IMR-90 (cell line): ENCODE measurements at places on chromosomes 3 and 15.

- DNase-seq, result no peak
Observed at GRCh38 chr15:59797756-59798604, 108.9 kb upstream of the BNIP2 start.

GRCh38 chr3:123511726-123512125 lies 62.8 kb upstream of the ADCY5 start:
- DNase-seq, result no peak

- no peak for DNase-seq
Observed at GRCh38 chr3:75692061-75692460, 27.9 kb downstream of the FRG2C start.

- no peak for DNase-seq
Observed at GRCh38 chr3:12944413-12944812, 103.0 kb upstream of the RPL32 start.

DNA sequence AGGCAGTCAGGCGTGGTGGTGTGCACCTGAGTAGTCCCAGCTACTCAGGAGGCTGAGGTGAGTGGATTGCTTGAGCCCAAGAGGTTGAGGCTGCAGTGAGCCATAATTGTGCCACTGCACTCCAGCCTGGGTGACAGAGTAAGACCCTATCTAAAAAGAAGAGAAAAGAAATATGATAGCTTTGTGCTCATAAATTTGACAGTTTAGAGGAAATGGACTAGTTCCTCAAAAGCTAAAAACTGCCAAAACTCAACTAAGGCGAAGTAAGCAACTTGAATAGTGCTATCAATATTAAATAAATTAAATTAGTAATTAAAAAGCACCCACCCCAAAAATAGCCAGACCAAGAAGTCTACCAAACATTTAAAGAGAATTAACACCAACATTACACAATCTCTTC lies 24.5 kb upstream of the SLC15A2 start:
- no peak for DNase-seq

DNA sequence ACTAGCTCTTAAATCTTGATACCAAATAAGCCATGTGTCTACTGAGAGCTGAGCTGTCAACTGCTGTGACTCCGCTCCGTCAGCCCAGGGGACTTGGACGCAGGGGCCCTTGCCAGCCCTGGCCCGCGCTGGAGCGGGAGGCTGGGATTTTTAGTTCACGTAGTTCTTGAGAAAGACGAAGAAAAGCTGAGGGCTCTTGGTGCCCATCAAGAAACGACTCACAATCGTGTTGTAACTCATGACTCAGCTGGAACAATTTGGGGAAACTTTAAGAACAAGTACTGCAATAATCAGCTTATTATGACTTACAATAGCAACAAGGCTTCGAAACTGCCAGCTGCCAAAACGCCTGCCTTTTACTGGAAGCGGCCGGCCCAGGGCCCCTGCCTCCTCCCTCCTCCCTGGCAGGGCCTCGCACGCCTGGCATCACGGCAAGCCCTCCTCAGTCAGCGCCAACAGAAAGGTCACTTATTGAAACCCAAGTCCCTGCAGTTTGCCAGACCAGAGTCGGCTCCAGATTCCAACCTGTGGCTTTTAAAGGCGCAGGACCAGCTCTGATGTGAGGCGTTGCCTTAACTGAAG lies 60.3 kb downstream of the RGMA start:
- DNase-seq, result peak; percentile 91

- DNase-seq, result no peak
Observed at GRCh38 chr3:50539356-50540286, 27.9 kb downstream of the C3orf18 start.

GRCh38 chr3:6994081-6994668 lies 133.3 kb downstream of the GRM7 start:
- no peak for DNase-seq

- DNase-seq, result no peak
Observed at GRCh38 chr15:100570735-100571313, 31.2 kb downstream of the LINS1 start.

DNA sequence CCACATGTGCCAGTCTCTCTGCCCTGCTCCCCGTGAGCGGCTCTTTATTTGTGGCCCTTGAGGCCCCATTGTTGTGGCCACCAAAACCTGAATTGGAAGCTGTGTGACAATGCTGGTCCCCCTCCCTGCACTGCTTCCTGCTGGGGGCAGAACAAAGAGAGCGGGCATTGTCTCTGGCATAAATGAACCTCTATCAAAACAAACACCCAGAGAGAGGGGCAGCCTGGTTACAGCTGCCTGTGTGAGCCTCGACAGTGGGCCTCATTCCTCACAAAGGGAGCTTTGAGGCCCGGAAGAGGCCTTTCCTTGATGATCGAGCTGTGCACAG lies 152.9 kb downstream of the IGF1R start:
- DNase-seq, result no peak

- DNase-seq, result peak; percentile 37
Observed at GRCh38 chr3:70754314-70754713, 441.9 kb upstream of the MDFIC2 start.

GRCh38 chr15:42033214-42033873 lies 12.5 kb upstream of the PLA2G4E start:
- no peak for DNase-seq

GRCh38 chr15:35470441-35470840 lies 75.5 kb downstream of the DPH6 start:
- DNase-seq, result no peak

- peak; percentile 84 for DNase-seq
Observed at GRCh38 chr3:187807086-187807862, 62.0 kb upstream of the BCL6 start.

DNA sequence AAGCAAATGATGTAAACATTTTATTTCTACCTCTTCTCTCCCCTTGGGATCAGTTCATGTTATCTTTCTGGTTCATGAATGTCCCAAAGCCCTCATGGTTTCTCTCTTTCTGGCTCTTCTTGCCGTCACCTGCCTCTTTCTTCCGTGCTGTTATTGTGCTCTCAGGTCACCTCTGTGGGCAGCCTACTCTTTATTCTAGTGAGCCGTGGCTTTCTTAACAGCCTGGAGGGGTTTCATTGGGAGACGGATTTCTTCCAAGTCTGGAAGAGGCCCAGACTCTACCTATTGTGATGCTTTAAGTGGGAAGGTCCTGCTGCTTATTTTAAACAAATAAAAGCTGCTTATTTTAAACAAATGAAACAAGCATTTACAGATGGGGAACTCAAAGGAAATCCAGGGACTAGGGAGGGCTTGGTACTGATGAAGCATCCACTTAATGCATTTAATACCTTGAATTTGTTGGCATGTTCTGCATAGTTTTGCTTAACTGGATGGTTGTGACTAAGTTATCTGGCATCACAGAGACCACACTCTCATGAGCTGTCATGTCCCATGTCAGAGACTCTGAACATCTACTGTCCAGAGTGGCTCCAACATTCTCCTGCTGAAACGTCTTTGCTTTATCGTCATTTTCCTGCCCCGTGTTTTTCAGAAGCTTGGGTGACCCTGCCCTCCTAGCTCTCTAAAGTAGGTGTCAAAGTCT lies 443.3 kb downstream of the GABRG3 start:
- DNase-seq, result no peak

DNA sequence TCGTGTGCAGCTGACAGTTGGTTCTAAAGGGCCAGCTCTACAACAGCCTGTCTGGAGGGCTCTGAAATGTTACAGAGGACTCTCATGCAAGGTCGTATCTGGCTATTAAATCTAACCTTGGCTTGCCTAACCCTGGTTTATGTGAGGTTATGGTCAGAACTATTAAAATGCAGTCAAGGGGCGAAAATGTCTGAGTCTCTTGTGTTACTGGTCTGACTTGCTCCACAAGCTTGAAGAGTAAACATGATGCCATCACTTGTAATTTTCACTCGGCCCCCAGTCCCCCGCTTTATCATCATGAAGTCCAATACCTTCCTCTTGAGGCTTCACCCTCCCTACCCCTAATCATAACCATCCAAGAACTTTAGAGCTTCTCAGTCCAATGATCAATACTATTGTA lies 9.4 kb downstream of the ENTPD3 start:
- no peak for DNase-seq

GRCh38 chr3:25610779-25611178 lies 53.9 kb downstream of the TOP2B start:
- DNase-seq, result no peak

DNA sequence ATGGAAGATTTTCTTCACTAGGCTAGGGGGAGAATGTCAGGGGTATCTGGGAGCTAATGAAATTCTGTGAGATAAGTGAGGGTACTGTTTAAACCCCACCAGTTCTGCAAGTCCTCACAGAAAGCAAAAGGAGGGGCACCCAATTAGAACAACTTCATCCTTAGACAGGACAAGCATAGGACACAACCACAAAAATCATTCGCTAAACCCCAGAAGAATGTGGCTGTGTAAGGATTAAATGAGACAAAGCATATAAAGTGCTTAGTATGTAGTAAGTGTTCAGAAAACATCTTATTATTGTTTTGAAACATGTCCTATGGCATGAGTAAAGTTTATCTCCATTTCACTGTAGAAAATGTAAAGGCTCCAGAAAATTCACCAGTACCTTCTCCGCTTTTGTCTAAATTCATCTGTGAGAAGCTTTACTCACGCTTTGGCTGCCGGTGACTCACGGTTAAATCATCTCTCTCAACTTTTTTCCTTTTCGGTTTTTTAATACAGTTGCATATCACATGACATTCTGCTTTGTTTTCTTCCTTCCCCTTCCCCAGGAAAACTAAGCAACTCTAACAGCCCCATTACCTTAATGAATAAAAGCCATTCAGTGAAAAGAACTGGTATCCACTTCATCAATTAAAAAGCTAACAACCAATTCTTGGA lies 1.7 kb downstream of the CLRN1 start:
- peak; percentile 69 for DNase-seq

DNA sequence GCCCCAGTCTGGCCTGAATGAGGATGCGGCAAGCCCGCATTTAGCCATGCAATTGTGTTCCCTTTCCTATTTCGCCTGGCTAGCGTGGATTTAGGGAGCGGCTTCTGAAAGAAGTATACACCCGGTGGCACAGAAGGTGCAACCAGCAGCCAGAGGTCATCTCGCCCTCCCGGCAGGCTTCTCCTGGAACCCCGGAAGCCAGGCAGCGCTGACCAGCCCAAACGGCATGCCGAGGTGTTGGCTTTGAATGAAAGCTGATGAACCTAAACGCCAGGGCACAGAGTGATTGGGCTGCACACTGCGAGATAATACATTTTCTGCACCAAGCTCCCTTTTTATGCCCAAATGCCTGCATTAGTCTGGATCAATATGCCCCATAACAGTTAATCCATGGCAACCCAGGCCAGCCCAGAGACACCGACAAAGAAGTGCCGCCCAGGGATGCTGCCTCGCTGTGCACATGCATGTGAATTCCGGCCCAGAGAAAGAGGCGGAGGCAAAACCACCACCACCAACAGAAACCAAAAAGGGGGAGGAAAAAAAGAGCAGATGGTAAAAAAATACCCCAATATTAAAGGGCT lies 1.4 kb downstream of the SRGAP3 start:
- DNase-seq, result no peak

DNA sequence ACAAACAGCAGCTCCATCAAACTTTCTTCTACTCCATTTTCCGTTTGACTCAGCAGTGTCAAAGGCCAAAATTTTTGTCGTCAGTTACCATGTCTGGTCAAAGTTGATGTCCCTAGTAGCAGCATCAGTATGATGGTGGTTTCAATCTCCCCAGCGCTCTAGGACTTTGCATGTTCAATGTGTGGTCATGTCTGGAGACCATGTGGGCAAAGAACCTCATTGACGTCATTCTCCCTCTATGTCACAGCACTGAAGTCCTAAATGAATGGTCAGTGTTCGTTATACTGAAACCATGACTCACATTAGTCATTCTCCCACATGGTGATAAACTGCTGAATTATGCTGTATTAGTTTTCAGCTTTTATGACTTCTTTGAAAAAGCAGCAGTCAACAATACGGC lies 23.2 kb downstream of the SHC4 start:
- peak; percentile 100 for DNase-seq

DNA sequence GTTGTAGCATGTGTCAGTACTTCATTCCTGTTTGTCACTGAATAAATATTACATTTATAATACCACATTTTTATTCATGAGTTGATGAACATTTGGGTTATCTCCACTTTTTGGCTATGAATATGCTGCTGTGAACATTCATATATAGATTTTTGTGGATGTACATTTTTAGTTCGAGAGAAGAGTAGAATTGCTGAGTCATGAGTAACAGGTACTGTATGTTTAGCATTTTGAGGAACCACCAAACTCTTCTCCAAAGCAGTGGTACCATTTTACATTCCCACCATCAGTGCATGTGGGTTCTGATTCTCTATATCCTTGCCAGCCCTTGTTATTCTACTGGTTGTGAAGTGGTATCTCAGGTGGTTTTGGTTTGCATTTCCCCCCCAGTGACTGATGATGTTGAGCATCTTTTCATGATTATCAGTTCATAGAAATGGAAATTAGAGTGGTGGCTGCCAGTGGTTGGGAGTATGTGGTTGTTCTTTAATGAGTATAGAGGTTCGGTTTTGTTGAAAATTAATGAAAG lies 59.6 kb downstream of the CCDC66 start:
- no peak for DNase-seq

DNA sequence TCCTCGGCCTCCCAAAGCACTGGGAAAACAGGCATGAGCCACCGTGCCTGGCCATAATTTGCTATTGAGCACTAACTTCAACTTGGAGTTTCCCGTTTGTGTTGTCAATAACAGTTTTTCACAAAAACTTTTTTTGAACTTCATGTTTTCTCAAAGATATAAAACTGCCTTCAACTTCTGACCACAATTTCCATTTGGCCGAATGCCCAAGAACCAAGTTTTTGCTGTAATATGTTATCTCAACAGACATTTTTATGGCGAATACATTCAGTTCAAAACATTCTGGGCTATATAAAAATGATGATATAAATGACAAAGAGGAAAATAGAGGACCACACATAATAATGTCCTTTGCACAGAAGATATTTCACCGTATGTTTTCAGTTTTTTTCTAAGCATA lies 56.4 kb downstream of the NEDD4 start:
- DNase-seq, result peak; percentile 64

DNA sequence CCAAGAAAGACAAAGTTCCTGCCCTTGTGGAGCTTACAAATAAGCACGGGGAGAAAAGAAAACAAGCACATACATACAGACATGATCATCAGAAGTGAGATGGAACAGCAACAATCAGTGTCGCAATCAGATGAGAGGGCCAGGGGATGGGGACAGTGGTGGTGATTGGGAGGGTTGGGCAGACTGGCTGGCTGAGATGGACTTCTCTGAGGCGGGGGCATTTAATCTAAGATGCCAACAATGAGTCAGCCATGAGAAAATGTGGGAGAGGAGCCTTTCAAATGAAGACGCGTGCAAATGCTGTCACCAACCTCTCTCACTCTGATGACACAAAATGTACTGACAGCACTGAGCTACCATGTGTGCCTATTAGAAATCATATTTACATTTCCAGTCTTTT lies 81.4 kb downstream of the NCEH1 start:
- DNase-seq, result no peak

GRCh38 chr15:101126618-101127505 lies 125.0 kb downstream of the CHSY1 start:
- DNase-seq, result peak; percentile 81

GRCh38 chr15:100537331-100537730 lies 8.6 kb upstream of the CERS3 start:
- DNase-seq, result no peak

GRCh38 chr3:35864871-35865270 lies 225.5 kb downstream of the ARPP21 start:
- no peak for DNase-seq

GRCh38 chr3:39388741-39389248 lies 5.6 kb downstream of the SLC25A38 start:
- DNase-seq, result no peak

GRCh38 chr3:150764566-150764965 lies 1.6 kb upstream of the SIAH2 start:
- no peak for DNase-seq

- DNase-seq, result no peak
Observed at GRCh38 chr15:40367371-40367685, 9.3 kb downstream of the DISP2 start.
